Naive thymus-derived CD8-positive, alpha-beta T cell (primary cell): ENCODE measurements at places on chromosomes 11 and 22. TPM values are rescaled to one million over a fixed set of nuclear protein-coding genes. Genes with fewer than 3 reads are reported as not detected.

DNA sequence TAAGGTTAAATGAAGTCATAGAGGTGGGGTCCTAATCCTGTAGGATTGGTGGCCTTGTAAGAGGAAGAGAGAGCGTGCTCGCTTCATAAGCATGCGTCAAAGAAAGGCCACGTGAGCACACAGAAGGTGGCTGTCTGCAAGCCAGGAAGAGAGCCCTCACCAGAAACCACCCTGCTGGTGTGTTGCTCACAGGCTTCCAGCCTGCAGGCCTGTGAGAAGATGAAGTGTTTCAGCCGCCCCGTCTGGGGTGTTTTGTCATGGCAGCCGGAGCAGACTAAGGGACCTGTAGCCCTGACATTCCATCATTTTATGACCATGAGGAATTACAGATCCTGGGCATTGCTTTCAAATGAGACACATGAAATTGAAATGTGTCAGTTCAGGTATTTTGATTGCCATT lies 32.4 kb downstream of the AP2A2 start:
- DNase-seq: no peak

Gene APOL3
- total RNA-seq: 215 TPM

DNA sequence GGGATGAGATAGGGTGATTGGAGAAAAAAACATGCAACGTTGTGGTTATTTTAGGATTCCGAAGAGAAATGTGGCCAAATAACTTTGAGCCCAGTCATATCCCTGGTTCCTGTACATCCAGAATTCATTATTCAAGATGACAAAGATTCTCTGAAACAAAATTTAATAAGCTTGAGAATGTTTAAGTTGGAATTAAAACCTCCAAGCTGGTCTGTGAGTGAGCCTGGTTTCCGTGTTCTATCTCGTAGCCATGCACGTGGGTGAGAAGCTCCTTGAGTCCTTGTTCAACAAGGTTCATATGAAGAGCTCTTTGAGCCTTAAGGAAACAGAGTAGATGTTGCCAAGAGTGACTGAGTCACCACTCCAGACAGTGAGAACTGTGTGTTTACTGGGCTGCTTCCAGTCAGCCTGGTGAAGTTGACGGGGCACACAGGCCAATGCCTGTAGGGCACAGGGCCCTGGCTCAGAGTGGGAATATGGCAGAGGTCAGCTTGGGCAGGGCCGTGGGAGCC lies 206.5 kb downstream of the NAV2 start:
- DNase-seq: no peak

Gene VPREB3
- 3.3 TPM for total RNA-seq

DNA sequence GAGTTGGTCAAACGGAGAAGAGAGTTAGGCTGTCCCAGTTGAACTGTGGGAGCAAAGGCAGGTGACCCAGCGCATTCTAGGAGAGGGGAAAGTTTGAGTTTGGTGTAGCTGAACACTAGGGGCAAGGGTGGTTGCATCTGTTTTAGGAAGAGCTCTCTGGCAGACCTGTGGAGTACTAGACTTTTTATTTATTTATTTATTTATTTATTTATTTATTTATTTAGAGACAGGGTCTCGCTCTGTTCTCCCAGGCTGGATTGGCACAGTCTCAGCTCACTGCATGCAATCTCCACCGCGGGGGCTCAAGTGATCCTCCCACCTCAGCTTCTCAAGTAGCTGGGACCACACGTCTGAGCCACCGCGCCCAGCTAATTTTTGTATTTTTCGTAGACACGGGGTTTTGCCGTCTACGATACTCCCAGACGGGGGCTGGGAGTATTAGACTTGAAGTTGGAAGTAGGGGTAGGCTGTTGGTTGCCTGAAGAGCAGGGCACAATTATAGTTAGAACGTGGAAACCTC lies 950 bp upstream of the ACER3 start:
- DNase-seq: no peak

- no peak for DNase-seq
Observed at GRCh38 chr22:41479671-41480396, 10.9 kb downstream of the ACO2 start.

DNA sequence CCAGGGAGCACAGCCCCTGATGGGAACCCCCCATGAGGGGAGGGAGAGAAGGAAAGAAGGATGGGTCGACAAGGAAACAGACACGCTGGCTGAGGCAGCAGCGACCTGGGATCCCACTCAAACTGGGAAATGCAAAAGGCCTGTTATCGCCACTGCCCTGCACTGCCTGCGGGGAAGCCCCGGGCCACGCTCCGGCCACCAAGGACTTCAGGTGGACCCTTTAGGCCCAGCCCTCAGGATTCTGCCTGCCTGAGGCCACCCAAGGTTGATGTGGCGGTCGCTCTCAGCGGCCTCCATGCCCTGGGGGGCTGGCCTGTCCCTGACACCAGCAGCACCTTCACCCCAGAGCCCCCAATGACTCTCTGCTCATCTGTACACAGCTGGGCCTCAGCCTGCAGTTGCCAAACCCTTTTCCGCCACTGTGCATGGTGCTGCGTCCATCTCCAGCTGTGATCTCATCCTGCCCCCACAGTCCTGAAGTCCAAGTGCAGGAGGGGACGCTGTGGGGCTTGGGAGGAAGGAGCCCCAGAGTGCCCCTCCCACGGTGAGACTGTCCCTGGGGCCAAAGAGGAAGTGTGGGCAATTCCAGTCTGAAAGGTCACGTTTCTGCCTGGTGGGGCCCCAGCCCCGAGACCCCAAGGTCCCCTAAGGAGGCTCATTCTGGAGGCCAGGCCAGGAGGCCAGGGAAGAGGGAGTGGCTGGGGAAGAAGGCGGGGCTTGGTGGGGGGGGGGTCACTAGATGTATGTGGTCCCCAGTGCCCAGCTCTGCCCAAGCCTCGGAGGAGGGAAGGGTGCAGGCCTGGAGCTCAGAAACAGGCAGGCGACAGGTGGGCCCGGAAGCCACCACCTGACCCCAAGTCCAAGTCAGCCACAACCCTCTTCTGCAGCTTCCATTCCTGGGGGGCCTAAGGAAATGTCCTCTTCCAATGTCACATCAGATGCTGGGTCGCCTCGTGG lies 31.6 kb downstream of the OSBPL5 start:
- DNase-seq: no peak

- DNase-seq: no peak
Observed at GRCh38 chr11:31060880-31061279, 308.7 kb downstream of the DCDC1 start.

DNA sequence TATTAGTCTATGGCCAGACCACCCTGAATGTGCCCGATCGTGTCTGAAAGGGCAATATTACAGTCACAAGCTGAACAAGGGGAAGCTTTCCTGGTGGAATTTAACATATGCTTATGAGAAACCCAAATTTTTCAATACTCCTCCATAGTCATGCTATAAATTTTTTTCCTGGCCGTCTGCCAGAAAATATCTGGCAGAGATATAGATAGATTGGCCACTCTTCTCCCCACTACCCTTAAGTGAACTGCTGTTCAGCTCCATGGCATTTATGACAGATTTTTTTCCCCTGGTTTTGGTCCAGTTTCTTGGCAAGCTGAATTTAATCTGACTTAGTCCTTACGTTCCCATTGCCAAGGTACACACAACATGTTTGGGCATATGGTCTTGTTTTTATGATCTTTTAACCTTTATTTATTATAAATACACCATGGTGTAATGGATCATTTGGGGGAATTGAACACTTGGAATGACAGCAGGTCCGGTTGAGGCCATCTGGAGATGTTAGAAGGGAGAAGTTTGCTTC lies 328.5 kb downstream of the CNTN5 start:
- DNase-seq: no peak

DNA sequence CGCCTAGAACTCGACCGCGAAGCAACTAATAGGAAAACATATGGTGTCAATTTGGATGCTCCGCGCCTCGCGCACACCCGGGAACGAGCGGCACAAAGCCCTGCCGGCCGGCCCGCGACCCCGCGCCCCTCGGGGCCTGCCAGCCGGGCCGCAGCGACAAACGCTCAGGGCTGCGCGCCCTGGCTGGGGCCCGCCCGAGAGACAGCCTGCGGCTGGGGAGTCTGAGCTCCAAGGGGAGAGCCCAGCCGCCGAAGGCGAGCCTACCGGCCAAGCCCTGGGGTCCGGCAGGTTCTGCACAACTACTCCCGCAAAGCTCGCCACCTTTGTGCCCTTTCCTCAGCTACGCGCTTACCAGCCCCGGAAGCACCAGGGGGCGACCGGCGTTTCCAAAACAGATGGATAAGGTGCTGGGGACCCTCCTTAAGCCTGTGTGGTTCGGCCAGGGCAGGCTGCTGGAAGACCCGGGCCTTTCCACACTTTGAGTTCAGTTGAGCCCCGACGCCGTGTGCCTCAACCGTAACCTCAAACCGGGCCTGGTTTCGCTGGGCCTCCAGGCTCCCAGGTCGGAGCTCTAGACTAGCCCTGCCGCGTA lies 6.0 kb downstream of the PAX6 start:
- DNase-seq: no peak

DNA sequence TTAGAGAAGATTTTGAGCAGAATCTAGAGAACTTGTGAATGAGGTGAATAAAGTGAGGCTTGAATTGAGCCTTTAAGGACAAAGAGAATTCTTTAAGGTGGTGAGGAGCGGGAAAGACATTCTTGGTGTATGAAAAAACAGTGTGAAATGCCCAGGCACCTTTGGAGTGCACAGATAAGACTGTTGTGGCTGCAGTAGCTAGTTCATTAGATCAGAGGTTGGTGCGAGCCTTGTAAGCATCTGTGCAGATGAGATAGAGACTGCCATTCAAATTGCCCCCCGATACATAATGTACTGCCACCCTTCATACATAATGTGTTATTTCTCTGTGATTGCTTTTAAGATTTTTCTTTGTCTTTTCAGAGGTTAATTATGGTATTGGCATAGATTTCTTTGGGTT lies 31.3 kb downstream of the ATXN10 start:
- DNase-seq: no peak

DNA sequence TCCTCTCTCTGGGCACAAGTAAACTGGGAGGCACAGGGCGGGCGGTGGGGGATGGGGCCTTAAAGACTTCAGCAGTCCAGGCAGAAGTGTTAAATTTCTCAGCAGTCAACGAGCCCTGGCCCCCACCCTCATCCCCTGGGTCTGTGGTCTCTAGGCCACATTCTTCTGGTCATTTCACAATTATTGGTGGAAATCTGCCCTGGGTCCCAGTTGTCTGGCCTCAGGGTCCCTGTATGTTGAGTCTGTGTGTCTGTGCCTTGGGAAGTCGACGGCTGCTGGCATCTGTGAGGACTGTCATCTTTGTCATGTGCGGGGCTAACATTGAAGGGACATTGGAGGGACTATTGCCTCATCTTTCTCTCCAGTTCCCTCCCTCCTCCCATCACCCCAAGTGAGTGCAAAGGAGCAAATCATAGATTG lies 1.7 kb downstream of the TSPAN18 start:
- DNase-seq: no peak

- no peak for DNase-seq
Observed at GRCh38 chr11:34300026-34300925, 57.5 kb downstream of the ABTB2 start.

DNA sequence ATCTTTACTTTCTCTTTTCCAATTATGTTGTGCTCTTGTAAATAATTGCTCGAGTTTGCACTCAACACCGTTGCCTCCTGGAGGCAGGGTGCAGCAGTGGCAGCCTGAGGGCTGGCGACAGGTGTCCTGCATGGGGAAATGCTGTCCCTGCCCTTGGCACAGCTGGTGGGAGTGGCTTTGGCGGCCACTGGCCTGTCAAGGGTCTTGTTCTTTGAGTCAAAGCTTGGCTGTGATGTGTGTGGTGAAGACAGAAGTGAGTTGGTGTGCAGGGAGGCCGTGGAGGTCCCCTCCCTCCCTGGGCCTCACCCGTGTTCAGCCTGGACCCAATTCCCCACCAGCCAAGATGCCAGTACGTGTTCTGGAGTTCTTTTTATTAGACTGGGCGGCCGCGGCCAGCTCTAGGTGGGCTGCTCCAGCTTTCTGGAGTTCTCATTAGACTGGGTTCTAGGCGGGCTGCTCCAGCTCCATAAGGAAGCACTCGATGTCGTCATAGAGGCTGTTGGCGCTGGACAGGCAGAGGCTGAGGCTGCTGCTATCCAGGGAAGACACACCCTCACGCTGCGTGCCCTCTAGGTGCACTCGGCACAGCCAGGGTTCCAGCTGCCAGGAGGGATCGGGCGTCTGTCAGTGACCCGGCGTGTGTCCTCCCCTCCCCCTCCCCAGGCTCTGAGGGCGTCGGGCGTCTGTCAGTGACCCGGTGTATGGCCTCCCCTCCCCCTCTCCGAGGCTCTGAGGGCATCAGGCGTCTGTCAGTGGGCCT lies 3.4 kb downstream of the IRF7 start:
- DNase-seq: no peak

GRCh38 chr11:207208-207862 lies at the start of the genes BET1L and RIC8A:
TSS of gene BET1L (minus strand) at chr11:207399. CDS start at chr11:207321, 78 bp downstream.
TSS of gene RIC8A (plus strand) at chr11:207708. CDS start at chr11:208855, 1,147 bp downstream.
- peak; percentile 98 for DNase-seq

DNA sequence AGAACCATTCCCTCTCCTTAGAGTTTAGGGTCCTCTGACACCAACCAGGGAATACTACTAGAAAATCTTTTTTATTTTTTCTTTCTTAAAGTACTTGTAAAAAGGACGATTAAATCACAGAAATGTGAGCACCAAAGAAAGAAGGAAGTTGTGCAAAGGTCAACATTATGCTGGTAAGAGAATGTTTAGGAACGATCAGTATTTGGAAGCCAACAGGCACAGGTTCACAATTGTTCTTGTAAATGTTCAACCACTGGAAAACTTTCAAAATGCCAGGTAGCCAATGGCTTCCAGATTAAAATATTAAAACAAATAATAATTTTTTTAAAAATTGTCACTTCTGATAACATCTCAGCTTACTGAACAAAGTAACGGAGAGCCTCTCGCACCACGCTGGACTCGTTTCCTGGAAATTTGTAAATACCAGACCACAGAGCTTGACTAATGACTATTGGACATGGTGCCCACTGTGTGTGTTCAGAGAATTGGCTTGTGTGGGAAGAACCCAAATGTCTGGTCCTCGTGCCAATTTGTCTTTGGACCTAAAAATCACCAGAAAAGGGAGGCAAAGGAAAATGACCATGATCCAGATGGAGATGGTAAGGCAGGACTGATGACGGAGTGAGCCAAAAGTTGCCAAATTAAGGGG lies 20.8 kb downstream of the COMMD9 start:
- DNase-seq: no peak

- no peak for DNase-seq
Observed at GRCh38 chr11:2808850-2809846, 76.4 kb downstream of the CDKN1C start.

DNA sequence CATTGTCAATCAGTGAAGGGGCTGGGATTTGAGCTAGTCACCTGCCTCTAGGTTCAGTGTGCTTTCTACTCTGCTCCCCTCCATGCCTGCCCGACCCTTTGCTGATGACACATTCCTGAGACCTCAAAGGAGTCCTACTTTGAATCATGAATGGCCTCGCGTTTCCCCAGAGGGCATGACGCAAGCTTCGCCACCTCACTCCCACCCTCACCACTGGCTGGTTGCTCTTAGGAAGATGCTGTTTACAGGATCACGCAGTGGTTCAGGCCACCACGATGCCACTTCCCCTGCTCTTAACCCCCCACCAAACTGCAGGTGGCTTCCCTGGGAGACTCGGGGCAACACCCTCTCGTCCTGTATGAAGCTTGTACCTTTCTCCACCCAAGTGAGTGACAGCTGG lies 62.9 kb upstream of the B3GAT1 start:
- no peak for DNase-seq

Gene RRM1
- 22.6 TPM for total RNA-seq

Gene OR52N1
- not detected for total RNA-seq

Gene SHANK3
- total RNA-seq: not detected
